ENCODE measurements at places on chromosomes 2 and 18.

DNA sequence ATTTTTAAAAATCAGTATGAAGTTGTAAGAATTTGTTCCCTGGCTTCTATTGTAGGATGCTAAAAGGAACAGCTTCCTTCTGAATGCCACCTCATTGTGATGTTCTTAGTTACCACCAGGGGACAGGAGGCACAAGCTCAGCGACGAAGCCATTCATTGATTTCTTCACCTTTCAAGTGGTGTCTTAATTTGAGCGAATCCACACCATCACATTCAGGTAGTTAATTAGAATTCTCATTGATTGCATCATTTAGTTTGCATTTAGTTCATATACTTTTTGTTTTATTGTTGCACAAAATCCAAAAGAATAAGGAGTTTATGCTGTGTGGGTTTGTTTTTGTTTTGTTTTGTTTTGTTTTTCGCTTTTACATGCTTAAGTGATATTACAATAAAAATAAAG is 23.1 kb downstream of the CYP27C1 start:
- DNase-seq: no peak

- no peak for DNase-seq
Measured at GRCh38 chr18:48815581-48816324, 135.0 kb downstream of the SMAD7 start.

DNA sequence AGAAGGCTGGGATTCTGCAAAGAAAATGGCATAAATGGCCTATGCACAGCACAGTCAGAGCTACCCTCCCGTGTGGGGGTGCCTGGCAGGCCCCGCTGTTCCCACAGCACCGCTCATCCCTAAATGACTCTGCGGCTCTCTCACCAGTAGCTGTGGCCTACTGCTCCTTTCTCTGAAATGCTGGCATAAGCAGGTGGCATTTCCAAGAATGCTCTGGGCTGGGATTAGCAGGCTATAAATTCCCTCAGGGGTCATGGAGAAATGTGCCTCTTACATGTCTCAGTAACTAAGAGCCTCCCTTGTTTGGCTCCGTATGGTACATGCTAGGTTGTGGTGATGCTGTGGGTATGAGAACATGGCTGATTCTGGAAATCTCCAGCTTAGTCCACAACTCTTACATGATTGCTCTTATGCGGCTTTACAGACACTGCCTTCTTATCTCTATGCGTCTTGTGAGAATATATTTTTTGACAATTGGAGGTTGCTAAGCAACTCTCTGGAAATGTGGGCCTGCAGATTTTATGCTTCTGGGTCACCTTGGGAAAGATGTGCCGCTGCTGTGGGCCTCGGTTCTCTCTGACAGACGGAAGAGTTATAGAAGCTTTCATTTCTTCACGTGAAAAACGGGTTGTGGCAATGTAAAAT is 80.3 kb upstream of the GATA6 start:
- DNase-seq: no peak

DNA sequence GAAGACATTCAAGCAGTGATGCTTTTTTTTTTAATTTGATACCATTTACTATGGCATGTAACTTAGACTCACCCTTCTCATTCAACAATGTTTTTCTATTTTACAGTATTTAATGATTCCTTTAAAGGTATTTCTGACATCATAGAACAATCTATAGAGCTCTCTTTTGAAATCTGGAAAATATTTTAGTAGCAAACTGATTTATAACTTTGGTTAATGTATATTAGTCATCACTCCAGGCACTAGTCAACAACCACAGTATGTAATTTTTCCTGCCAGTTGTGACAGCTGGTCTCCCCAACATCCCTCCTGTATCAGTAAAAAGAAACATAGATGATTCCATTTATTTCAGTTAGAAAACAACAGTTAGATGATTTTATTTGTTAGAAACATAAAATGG is 122.9 kb downstream of the LCLAT1 start:
- no peak for DNase-seq

- DNase-seq: no peak
Measured at GRCh38 chr2:180625006-180625844, 355.2 kb upstream of the UBE2E3 start.

GRCh38 chr18:6069539-6069938 is 174.2 kb upstream of the TMEM200C start:
- no peak for DNase-seq

DNA sequence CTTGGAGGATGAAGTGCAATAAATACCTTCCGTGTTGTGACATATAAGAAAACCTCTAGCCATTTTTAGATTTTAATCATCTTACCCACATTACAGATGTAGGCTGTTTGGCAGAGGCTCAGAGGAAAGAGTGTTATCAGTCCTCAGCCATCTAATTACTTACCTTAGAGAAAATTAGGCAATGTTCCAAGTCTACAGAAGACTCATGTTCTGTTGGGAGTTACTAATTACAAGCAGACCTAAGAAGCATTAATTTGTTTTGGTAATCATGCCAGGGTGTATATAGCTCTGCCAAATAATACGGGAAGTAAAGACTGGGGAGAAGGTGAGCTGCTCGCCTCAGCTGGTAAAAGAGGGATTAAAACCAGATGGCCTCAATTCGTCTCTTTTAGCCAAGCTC is 125.8 kb upstream of the PGAP1 start:
- DNase-seq: no peak

DNA sequence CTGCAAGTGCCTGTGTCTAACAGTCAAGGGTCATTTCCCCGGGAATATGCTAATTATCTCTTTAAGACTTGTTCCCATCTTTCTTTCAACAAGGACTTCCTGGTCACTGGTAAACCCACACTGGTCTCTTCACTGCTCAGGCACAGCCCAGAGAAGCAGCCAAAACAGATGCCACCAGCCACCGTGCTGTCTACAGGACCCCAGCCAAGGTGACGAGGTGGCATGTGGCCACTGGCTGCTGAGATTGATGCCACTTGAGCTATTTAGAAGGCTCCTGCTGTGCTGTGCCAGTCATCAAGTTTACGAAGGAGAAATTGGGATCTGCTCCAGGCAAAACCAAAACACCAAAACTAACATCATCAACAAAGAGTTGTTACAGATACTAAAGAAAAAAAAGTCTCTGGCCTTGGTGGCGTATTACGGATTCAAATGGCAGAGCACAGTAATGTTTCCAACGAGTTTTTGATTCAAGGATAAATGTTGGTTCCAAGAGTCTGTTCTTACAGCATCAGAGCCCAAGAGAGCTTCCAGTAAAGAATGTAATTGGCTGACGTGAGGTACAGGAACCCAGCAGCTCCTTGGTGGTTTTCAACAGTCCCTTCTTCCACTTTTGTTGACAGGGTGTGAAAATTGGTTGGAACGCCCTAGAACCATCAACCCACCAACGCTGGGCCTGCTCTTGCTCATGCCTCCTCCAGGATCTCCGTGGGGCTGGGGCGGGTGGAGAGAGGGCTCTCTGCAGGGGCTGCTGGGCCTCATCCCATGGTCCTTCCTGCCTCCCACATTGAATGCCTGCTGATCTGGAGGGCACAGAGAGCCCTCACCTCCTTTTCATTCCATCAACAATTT is 63.7 kb upstream of the ZCCHC2 start:
- no peak for DNase-seq

- no peak for DNase-seq
Measured at GRCh38 chr2:47785986-47786385, 3.0 kb downstream of the MSH6 start.

GRCh38 chr2:26582890-26583289 is 58.3 kb downstream of the CIB4 start:
- DNase-seq: no peak

DNA sequence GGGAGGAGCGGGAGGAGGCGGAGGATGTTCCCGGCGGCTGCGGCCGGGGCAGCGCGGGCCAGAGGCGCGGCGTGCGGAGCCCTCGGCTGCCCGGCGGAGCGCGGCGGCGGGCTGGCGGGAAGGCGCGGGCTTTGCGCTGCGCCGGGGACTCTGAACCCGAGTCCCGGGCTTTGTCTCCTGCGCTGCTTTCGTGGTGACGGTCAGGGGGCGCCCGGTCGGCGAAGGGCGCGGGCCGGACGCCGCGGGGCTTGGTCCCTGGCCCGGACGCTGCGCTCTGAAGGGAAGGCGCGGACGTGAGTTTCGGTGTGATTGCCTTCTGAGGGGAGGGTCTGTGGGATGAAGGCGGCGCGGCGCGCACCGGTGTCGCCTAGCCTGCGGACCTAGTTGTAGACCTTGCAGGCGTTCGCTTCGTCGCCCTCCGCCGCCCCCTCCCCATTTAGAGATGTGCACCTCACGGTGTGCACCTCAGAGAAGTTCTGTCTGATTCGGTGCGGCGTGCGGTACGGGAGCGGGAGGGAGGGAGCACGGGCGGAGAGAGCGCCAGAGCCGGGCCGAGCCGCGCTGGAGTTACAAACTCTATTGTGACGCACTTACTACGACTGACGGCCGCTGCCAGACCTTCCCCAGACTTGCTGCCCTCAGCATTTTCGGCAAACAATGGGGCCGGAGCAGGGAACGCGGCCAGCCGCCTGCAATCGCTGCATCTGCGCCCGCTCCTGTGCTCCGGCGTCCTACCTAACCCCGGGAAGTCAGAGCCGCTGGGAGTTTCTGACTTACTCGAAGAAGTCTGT is 2.1 kb downstream of the BCL2L11 start:
- peak; percentile 70 for DNase-seq

GRCh38 chr2:24409700-24410556 is 49.6 kb upstream of the ITSN2 start:
- peak; percentile 81 for DNase-seq

- peak; percentile 1 for DNase-seq
Measured at GRCh38 chr2:239826786-239827522, 198.2 kb downstream of the NDUFA10 start.

GRCh38 chr2:174085781-174086180 is 120.6 kb upstream of the SP3 start:
- no peak for DNase-seq

- DNase-seq: no peak
Measured at GRCh38 chr18:39481281-39481680, 1915.7 kb upstream of the CELF4 start.

- DNase-seq: no peak
Measured at GRCh38 chr2:1683297-1683696, 61.0 kb downstream of the PXDN start.

DNA sequence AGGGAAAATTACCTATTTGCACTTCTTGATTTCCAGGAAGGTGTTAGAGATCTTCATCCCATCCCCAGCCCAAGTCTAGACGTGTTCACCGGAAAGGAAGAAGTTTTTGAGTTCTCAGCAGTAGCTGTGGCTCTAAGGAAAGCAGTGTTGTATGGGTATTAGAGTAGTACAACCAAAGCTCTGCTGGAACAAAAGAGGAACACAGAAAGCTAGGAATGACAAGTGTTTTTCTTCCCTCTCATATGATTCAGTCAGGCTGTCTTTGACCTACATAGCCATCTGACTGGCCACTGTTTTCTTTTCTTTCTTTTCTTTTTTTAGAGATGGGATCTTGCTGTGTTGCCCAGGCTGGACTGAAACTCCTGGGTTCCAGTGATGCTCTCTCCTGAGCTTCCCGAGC is 82.7 kb upstream of the SLC39A10 start:
- DNase-seq: no peak

DNA sequence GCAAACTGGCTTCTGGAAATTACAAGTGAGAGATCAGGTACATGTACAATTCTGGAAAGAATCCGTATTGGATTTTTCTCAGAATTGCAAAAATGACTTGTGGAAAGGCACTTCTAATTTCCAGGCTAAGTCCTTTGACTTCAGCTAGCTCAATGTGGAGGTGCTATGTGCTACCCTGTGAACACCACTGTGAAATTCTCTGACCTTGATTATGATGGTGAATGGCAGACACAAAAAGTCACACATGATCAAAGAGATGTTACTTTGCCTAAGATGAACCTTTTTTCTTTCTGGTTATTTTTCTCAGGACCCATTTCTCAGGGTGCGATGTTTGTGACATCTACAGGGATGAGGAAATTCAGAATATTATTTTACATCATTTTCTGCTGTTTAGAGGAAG is 856.6 kb upstream of the VRK2 start:
- no peak for DNase-seq

DNA sequence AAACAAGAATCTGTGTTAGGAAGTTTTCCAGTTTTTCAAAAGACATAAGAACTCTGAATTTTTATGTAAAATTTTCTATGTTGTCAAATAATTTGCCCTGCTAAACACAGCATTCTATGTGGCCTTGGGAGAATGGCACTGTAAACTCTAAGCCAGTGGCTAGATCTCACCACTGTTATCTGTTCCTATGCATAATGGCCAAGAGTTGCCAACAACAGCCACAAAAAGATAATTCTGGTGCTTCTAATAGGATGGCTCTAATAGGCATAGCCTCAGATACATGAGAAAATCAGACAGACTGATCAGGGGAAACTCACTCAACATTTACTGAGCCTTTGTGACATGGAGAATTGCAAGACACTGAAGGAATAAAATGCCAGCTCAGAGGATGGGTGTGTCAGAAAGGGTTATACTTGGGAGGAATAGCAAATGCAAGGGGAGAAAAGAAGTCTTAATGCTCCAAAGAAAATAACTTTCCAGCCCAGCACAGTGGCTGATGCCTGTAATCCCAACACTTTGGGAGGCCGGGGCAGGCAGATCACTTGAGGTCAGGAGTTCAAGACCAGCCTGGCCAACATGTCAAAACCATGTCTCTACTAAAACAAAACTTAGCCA is 63.7 kb downstream of the COBLL1 start:
- no peak for DNase-seq

- no peak for DNase-seq
Measured at GRCh38 chr2:111017034-111017622, 103.6 kb upstream of the BCL2L11 start.

- no peak for DNase-seq
Measured at GRCh38 chr2:64666810-64667438, 13.2 kb upstream of the SERTAD2 start.

- no peak for DNase-seq
Measured at GRCh38 chr18:7945882-7946281, 378.8 kb downstream of the PTPRM start.

- peak; percentile 41 for DNase-seq
Measured at GRCh38 chr2:7083580-7084509, 166.6 kb downstream of the RNF144A start.

DNA sequence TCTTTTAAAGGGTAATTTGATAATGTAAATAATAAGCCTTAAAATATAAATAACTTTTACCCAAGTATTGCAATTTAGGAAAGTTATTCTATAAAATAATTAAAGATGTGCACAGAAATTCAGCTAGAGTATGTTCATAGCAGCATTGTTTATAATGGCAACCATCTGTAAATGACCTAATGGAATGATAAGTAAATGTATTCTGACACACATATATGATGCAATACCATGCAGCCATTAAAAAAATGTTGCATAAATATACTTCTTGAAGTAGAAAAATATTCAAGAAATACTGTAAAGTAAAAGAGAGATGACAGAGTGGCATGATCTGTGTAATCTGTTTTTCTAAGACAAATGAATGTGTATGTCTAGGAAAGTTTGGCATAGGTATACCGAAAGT is 545.7 kb downstream of the ZEB2 start:
- DNase-seq: no peak

All from iPS-NIHi11 (cell line).